Right ventricle myocardium inferior (tissue), 1 donor: ENCODE measurements at places on chromosomes 4 and X. TPM values are rescaled to one million over a fixed set of nuclear protein-coding genes. Genes with fewer than 3 reads are reported as not detected.

- no peak for DNase-seq
These were observed 335.0 kb upstream of the TENM3 start for GRCh38 chr4:181908168-181908567.

GRCh38 chr4:8090312-8090711 is 68.3 kb downstream of the ABLIM2 start:
- DNase-seq, result peak; percentile 64

GRCh38 chr4:30719454-30720020 is 632 bp upstream of the PCDH7 start:
- DNase-seq, result peak; percentile 72

The MGAT4D gene
- total RNA-seq, result not detected

- DNase-seq, result no peak
These were observed 1045.6 kb downstream of the GLUD2 start for GRCh38 chrX:122092978-122093377.

The TMEM255A gene
- total RNA-seq, result 0.97 TPM

DNA sequence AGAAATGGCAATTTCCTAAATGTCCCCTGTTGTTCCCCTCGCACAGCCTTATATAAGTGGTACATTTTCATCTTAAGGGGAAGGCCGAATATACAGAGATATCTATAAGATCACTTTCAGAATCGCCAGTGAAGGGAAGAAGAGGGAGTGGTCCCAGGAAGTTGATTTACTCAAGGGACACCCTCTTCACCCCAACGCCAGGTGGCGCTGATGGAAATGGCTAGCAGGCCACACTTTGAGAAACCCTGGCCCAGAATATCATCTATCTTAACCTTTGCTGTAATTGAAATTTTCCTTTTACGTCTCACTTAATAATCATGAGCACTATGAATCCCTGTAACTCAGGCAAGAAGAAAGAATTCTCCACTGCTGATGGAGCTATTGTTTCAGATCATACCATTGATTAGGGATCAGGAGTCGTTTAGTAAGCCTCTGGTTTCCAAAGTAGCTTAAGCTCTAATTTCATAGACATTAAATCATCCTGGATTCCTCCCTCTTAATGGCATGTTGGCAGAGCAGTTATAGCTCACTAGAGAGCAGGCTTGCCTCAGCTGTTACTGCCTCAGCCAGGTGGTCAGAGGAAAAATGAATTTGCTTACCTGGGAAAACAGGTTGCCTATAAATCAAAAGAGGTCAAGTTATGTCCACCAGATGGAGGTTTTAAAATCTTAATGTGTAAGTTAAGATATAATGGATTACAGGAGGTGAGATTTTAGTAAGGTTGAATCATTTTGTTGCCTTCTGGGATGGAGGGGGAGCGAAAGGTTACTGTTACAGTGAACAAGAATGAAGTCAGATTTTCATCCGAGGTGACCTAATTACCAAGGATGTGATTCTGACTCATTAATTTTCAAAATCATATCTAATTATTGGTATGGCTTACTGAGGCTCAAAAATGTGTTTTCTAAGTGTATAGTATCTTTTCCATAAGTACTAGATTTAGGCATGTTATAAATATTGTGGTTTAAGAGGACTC is 941.2 kb upstream of the TENM3 start:
- DNase-seq, result no peak

GRCh38 chr4:123889507-123889906 is 492.9 kb downstream of the SPRY1 start:
- DNase-seq, result no peak

DNA sequence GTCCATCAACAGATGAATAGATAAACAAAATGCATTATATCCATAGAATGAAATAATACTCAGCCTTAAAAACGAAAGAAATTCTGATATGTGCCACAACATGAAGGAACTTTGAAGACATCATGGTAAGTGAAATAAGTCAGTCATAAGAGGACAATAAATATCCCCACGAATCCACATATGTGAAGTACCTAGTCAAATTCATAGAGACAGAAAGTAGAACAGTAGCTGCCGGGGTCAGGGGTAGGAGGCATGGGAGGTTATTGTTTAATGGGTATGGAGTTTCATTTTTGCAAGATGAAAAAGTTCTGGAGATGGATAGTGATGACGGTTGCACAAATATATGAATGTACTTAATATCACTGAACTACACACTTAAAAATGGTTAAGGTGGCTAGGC is 151.6 kb upstream of the MAP3K15 start:
- DNase-seq, result no peak

DNA sequence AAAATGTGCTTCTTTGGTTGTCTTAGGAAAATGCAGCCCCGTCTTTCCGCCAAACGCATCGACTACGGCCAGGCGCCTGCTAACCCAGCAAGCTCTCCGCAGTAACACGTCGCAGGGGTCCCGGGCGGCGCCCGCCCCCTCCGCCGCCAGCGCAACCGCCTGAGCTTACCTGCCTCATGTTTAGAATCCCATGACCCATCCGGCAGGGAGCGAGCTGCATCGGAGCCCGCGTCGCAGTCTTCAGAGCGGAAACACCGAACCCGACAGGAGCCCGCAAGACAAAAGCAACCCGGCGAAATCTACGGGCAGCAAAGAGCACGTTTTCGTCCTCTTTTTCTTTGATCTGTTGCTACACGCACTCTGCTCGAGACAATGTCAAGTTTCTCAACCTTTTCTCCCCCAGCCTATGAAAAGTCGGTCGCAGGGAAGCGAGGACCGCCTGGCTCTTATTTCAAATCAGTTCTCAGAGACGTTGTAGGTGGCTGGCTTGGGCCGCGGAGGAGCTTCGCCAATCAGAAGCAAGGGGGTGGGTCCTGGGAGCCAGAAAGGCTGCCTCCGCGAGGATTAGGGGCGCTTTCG is at the start of gene MID1:
MID1 (minus strand) TSS at position 465 of the 579 bp plus-strand sequence. CDS start 53,038 bp downstream, outside the sequence.
- DNase-seq, result peak; percentile 82

- DNase-seq, result peak; percentile 89
These were observed 733 bp downstream of the FRYL start for GRCh38 chr4:48779095-48779997.

DNA sequence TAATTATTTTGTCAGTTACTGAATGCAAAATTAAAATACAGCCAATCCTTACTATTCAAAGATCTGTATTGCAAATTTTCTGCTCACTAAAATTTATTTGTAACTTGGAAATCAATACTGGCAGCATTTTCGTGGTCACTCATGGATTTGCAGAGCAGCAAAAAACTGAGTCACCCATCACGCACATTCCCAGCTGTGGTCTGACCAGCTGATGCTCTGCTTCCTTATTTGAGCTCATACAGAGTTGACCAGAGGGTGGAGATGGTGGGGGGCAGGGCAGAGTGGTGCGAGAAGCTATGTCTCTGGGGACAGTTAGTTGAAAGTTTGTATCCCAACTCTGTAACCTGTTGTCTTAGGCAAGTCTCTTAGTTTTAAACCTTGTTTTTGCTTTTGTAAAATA is 214.8 kb downstream of the SPCS3 start:
- no peak for DNase-seq

DNA sequence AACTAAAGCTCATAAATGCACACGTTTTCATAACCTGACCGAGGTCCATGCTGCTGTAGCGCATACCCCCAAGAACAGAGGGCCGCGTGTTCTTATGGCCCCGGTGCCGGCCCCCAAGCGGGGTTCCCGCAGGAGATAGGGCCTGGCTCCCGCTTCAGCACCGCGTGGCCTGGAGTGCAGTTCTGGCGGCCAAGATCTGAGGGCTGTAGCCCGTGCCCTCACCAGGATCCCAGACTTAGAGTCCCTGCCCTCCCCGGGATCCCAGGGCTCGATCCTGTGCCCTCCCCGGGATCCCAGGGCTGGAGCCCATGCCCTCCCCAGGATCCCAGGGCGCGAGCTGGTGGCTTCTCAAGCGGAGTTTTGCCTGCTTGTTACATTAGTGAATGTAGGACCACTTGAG is 1.0 kb upstream of the GRPEL1 start:
- DNase-seq, result no peak

The TMEM31 gene
- not detected for total RNA-seq

The FAM13A gene
- 17.3 TPM for total RNA-seq

- no peak for DNase-seq
These were observed 26.6 kb upstream of the C4orf50 start for GRCh38 chr4:6044805-6045204.

The GPR50 gene
- not detected for total RNA-seq

DNA sequence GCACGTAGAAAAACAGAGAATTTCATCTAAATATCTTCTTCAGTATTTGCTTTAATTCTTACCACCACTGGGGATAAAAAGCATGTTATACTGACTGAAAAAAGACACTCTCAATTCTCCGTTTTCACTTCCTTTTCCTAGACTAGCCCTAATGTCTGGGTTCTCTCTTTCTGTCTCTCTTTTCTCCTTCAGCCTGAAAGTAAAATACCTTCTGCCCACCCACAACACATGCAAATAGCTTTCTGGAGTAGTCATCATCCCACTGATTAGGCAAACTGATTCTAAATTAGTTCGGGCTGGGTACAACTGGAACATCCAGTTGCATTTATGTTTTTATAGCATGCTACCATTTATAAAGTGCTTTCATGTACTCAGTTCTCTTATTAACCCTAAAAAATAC is 142.4 kb upstream of the ANKRD50 start:
- DNase-seq, result no peak

- DNase-seq, result no peak
These were observed 70.7 kb upstream of the HCCS start for GRCh38 chrX:11040405-11040804.

GRCh38 chr4:73477176-73477575 is 4.4 kb upstream of the AFM start:
- DNase-seq, result no peak

DNA sequence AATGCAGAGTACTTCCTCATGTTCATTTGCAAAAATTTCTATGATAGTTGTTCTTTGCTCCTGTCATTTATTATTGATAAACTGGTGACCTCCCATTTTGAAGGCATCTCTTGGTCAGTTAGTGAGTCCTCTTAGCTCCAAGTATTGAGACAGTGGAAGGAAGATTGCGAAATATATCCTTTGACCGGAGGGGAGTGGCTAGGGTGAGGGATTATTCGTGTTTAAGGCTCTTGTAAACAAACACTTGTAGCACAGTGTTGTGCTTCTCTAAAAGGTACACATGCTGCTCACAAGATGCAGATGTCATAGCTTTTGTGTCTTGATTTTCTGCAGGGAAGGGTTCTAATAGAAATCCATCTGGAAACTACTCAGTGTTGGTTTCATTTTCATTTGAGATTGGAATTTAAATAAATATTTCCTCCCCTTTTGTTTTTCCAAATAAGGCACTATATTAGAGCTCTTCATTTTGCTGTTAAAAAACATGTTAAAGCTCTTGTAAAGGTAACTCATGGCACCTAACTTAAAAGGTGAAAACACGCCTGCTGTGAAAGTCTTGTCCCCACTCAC is 21.8 kb downstream of the TXLNG start:
- no peak for DNase-seq

DNA sequence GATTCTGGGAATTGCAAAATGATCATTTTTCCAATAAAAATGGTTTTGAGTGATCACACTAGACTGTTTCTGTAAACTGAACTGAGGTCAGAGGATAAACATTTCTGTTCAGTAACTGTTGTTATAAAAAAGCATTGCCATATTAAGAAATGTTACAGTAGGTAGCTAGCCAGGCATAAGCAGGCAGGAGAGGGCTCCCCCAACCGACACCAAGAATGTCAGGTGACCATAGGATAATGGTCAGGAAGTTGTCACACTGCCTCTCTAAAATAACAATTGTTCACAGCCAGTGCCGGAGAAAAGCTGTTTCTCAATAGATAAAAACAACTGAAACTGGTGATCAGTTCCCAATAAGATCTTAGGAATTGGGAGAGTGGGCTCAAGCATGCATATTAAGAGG is 306.2 kb upstream of the SLIT2 start:
- no peak for DNase-seq

The IL2RG gene
- 2.8 TPM for total RNA-seq

DNA sequence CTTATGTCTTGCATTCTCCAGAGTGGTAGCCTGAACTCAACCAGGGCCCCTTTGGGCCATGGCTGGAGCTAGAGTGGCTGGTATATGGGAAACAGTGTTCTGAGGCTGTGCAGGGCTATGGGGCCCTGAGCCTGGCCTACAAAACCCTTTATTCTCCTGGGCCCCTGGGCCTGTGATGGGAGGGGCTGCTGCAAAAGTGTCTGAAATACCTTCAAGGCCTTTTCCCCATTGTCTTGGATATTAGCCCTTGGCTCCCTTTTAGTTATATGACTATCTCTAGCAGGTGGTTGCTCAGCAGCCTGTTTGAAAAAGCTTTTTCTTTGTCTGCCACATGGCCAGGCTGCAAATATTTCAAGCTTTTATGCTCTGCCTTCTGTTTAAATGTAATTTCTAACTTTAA is 22.5 kb downstream of the APOOL start:
- DNase-seq, result no peak

GRCh38 chr4:16027626-16028025 is 56.2 kb downstream of the PROM1 start:
- DNase-seq, result no peak

DNA sequence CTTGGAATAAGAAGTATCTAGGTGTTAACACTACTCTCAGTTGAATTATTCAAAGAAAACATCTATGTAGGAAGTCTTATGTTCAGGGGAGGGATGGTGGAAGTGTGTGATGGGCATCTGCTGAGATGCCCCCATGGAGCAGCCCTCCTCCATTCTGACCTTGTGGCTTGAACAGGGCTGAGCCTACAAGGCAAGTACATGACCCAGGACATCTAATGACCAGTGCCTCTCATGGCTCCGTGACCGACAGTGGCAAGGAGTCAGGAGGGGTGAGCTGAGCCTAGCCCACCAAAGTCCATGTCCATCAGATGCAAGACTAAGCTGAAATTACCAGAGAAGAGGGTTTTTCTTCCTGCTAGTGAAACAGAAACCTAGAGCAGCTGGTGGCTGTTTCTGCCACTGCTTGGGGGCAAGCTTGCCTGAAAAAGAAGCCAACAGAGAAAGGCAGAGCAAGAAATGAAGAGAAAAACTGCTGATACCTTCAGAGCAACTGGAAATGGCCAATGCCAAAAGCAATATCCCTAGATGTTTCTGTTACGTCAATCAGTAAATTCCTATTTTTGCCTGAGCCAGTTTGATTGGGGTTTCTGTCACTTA is 113.5 kb downstream of the TSPAN5 start:
- DNase-seq, result no peak

DNA sequence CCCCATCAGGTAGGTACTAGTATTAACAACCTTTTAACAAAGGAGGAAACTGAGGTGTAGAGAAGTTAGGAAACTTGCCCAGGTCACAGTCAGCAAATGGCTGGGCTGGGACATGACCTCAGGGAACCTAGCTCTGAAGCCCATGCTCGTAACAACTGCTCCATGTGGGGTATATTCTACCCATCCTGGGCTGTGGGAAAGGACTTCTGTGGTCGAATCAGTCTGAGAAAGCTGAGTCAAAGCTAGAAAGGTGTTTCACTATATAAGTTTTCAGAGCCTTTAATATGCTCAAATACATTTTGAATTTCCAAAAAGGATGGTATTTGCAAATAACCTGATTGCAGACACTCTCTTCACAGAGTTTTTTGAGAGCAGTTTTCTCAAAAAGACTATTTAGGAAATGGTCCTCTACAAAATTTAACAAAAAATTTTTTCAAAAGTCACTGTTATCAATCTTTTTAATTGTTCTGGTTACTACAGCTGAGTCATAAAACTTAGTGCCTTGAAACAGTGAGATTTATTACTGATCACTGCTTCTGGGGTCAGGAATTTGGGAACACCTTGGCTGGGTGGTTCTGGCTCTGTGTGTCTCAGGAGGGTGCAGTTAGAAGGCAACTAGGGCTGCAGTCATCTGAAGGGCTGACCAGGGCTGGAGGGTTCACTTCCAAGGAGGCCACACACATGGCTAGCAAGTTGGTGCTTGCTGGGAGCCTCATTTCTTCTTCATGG is 53.6 kb downstream of the NSG1 start:
- DNase-seq, result no peak

The IL1RAPL1 gene
- total RNA-seq, result 4.0 TPM
